Stimulated activated memory B cell treated with anti-CD40 and anti-IgM and Interleukin-4, amounts not matched to agents 10 μg/mL and 1 μg/mL and 100 μg/mL, for 72 hours (primary cell): ENCODE measurements at places on chromosomes 13 and 19.

DNA sequence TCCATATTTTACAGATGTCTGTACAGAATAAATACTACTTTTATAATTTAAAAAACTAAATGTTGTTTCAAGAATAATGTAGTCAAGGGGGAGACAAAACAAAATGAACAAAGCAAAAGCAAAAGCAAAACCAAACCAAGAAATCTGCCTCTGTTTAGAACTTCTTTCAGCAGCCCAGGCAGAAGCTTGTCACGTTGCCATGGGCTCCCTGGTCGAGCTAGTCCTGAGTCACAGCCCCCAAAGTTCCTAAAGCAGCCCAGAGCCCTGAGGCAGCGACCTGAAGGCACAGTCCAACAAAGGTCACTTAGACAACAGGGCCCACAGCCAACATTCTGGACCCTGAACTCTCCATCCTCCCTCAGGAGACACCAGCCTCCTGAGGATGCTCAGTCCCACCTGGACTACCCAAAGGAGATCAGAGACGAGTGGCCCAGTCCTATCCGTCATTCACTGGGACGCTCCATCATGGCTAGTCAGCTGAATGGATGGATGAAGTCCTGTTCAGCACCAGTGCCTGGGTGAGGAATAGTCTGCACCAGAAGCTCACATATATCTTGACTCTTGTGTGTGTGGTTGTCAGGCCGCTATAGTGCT lies 41.7 kb downstream of the SIAH3 start:
- no peak overlapping the region for H3K27ac ChIP-seq
- H3K4me1 ChIP-seq, result no peaks in the 10 kb centered on the region
- no peak overlapping the region for H3K4me3 ChIP-seq
- no peaks in the 10 kb centered on the region for H3K36me3 ChIP-seq
- ATAC-seq, result peak; percentile 40
- no peaks in the 10 kb centered on the region for H3K27me3 ChIP-seq

DNA sequence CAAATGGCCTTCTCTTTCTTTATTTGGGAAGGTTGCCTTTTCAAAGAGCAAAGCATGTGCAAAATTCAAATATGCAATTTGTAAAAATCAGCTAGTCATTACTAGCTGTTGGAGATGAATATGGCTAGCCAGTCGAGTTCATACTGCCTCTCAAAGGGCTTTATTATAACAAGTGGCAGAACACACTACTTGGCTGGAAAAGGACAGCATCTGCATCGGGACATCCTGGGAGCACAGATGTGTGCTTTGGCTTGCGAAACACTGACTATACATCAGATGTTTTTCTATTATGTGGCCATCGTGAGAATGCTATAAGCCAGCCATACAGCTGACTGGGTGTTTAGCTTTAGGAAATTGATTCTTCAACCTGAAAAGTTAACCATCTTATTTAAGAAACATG lies 424.2 kb downstream of the KCTD12 start:
- no peak overlapping the region for H3K27ac ChIP-seq
- no peak for ATAC-seq
- no peaks in the 10 kb centered on the region for H3K36me3 ChIP-seq
- H3K4me1 ChIP-seq, result no peaks in the 10 kb centered on the region

GRCh38 chr13:26435646-26436045 lies 121.8 kb upstream of the WASF3 start:
- H3K27ac ChIP-seq, result no peak overlapping the region
- no peaks in the 10 kb centered on the region for H3K4me1 ChIP-seq
- H3K36me3 ChIP-seq, result no peaks in the 10 kb centered on the region
- ATAC-seq, result no peak

GRCh38 chr19:18364826-18365528 lies 21.0 kb upstream of the GDF15 start:
- H3K36me3 ChIP-seq, result peaks cover 55% of the 10 kb centered on the region
- no peaks in the 10 kb centered on the region for H3K27me3 ChIP-seq
- no peak overlapping the region for H3K4me3 ChIP-seq
- no peaks in the 10 kb centered on the region for H3K4me1 ChIP-seq

- ATAC-seq, result no peak
- no peaks in the 10 kb centered on the region for H3K4me1 ChIP-seq
- H3K27ac ChIP-seq, result no peak overlapping the region
- no peaks in the 10 kb centered on the region for H3K27me3 ChIP-seq
- H3K36me3 ChIP-seq, result no peaks in the 10 kb centered on the region
- H3K4me3 ChIP-seq, result no peak overlapping the region
These were observed 106.1 kb upstream of the MIR17HG start for GRCh38 chr13:91241221-91241933.

DNA sequence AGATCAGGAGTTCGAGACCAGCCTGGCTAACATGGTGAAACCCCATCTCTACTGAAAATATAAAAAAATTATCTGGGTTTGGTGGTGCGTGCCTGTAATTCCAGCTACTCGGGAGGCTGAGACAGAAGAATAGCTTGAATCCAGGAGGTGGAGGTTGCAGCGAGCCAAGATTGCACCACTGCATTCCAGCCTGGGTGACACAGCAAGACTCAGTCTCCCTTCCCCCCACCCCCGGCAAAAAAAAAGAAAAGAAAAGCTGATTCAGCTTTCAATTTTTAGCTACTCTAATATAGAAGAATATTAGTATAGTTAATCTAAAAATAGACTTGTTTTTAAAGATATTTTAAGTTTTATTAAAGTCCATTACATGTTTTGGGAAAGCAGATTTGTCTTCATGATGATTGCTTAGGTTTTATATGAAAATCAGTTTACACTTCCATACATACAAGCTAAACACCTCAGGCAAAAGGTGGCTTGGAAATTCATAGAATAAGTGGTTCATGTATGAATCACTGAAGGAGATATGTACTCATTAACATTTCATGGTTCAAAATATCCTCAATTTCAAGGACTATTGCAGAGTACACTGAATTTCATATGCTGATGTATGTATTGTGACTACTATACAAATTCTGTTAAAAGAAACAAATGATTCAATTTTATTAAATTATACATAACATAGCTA lies 165.2 kb downstream of the TDRD3 start:
- H3K27ac ChIP-seq, result no peak overlapping the region
- no peaks in the 10 kb centered on the region for H3K4me1 ChIP-seq
- H3K4me3 ChIP-seq, result no peak overlapping the region
- ATAC-seq, result no peak

DNA sequence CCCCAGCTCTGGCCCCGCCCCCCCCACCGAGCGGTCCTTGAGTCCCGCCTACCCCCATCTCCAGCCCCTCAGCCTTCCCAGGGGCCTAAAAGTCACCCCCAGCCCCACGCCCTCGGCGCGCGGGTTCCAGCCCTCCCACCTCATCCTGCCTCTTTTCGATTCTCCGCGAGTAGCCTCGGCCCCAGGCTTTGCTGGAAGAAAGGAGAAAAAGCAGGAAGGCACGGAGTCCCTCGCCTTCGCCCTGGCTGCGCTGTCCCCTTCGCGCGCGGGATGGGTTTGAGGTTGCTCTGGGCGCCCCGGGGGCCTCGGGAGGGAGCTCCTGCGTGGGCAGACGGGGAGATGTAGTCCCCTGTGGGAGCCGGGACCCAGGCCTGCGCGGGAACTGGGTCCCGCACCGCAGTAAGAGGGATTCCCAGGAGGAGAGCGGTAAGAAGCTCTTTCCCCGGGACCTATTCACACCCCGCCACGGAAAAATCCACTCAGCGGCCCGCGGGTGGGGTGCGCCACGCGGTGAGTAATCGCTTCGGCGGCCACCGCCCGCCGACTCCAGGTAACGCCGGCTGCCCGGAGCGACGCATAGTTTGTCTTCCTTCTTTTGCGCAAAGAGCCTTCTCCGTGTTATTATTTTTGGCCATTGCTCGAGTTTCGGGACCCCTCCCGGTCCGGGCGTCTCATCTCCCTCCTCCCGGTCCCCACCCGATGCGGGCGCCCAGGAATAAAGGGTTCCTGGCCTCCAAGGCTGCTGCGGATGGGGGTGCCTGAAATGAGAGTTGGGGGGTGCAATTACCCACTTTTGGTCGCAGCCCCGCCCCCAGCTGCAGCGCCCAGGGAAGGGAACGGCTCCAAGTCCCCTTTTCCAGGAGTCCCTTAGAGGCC lies 865 bp upstream of the CRLF1 start:
- H3K4me1 ChIP-seq, result peaks cover 44% of the 10 kb centered on the region
- H3K36me3 ChIP-seq, result no peaks in the 10 kb centered on the region
- peak overlapping the region; percentile 43 for H3K4me3 ChIP-seq
- no peak for ATAC-seq

DNA sequence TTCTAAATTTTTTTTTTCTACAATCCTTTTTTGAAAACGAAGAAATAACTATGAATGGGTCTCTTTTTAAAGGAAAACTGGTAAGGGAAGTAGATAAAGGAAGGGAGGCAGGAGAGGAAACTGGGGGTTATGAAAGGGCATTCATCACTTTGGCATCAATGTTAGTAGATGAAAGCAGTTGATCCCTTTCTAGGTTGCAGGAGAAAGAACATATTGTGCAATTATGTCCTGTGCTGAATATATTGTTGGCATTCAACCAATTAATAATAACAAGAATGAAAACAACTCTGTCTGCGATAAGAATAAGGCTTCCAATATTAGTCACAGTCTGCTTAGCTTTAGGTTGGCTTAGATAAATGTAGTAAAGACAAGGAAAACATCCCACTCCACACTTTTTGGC lies 796.8 kb upstream of the KLHL1 start:
- H3K27ac ChIP-seq, result no peak overlapping the region
- H3K4me1 ChIP-seq, result no peaks in the 10 kb centered on the region
- no peaks in the 10 kb centered on the region for H3K36me3 ChIP-seq
- ATAC-seq, result no peak

GRCh38 chr19:48419158-48419920 lies 25.9 kb downstream of the GRIN2D start:
- H3K4me1 ChIP-seq, result peaks cover 22% of the 10 kb centered on the region
- H3K27ac ChIP-seq, result peak overlapping the region; percentile 81
- H3K27me3 ChIP-seq, result peaks cover 47% of the 10 kb centered on the region
- ATAC-seq, result peak; percentile 91
- H3K36me3 ChIP-seq, result no peaks in the 10 kb centered on the region

DNA sequence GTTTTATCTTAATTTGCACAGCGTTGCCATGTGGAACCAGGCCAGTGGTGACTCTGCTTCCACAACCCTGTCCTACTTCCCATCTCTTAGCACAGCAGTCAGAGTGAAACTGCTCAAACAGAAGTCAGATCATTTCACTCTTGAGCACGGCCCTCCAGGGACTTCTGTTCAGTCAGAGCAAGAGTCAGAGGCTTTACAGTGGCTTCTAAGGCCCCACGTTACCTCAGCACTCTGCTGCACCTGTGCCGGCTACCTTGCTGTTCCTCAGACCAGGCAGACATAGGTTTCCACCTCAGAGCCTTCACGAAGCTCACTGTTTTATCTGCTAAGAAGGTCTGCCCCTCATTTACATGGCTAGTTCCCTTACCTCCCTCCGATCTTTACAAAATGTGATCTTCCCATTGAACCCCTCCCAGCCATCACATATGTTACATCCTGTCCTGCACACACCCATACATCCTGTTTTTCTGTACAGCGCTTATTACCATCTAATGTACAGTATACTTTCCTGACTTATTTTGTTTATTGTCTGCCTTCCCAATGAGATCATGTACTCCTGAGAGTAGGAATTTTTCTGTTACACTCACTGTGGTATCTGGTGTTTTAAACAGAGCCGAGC lies 41.6 kb downstream of the TM9SF2 start:
- H3K27me3 ChIP-seq, result no peaks in the 10 kb centered on the region
- peak overlapping the region; percentile 43 for H3K4me3 ChIP-seq
- ATAC-seq, result peak; percentile 100
- peaks cover 54% of the 10 kb centered on the region for H3K4me1 ChIP-seq
- peak overlapping the region; percentile 75 for H3K27ac ChIP-seq
- peaks cover 60% of the 10 kb centered on the region for H3K36me3 ChIP-seq

DNA sequence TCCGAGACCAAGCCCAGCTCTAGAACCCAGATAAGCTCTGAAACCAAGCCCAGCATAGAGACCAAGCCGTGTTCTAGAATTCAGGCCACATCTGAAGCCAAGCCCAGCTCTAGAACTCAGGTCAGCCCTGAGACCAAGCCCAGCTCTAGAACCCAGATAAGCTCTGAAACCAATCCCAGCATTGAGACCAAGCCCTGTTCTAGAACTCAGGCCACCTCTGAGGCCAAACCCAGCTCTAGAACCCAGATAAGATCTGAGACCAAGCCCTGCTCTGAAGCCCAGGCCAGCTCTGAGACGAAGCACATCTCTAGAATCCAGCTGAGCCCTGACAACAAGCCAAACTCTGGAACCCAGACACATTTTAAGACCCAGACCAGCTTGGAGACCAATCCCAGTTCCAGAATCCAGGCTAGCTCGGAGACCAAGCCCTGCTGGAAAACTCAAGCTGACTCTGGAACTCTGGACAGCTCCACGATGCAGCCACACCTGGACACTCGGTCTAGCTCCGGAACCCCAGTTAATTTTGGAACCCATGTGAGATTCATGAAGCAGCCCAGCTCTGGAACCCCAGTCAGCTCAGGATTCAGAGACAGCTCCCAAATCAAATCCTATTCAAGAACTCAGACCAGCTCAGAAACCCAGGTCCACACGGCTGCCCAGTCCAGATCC lies 5.8 kb downstream of the GIPC3 start:
- H3K27ac ChIP-seq, result no peak overlapping the region
- ATAC-seq, result no peak

DNA sequence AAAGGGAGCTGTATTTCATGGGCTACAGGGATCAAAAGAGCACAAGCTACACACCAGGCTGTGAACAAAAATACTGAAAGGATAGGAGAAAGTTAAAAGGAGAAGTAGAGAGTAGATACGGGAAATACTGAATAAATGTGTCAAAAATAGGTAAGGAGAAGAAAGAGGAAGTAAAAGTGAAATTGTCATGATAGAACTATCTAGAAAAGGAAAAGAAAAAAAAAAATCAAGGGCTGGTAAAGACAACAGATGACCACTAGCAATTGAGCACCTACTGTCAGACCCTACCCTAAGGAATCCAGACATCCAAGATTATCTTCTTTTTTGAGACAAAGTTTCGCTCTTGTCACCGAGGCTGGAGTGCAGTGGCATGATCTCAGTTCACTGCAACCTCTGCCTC lies 4.8 kb downstream of the RUBCNL start:
- H3K4me3 ChIP-seq, result peak overlapping the region; percentile 15
- no peaks in the 10 kb centered on the region for H3K27me3 ChIP-seq
- peak; percentile 66 for ATAC-seq
- peak overlapping the region; percentile 86 for H3K27ac ChIP-seq

DNA sequence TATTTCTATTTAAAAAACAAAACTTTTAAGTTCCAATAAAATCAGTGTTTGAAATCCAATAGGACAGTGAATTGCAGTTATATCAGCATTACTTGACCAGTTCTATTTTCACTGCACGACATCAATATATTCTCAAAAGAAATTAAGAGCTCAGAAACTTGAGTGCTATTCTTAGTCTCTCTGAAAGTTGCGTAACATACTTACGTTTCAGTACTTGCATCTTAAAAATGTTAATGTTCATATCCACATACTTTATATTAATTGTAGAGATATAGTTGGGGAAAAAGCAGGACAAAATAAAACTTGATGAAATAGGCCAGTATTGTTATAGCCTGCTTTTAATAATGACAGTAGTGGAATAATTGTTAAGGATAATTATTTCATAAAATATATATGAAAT lies 720.5 kb upstream of the PCDH9 start:
- H3K27ac ChIP-seq, result no peak overlapping the region
- no peak for ATAC-seq
- no peaks in the 10 kb centered on the region for H3K27me3 ChIP-seq
- H3K4me3 ChIP-seq, result no peak overlapping the region

- no peak overlapping the region for H3K4me3 ChIP-seq
- peaks cover 53% of the 10 kb centered on the region for H3K27me3 ChIP-seq
- H3K4me1 ChIP-seq, result no peaks in the 10 kb centered on the region
These were observed 10.5 kb downstream of the NECTIN2 start for GRCh38 chr19:44856421-44857083.

- H3K27me3 ChIP-seq, result no peaks in the 10 kb centered on the region
- no peak overlapping the region for H3K27ac ChIP-seq
- no peaks in the 10 kb centered on the region for H3K36me3 ChIP-seq
- no peak for ATAC-seq
These were observed 369.9 kb downstream of the PCDH9 start for GRCh38 chr13:66859934-66860877.
